Pulmonary artery endothelial cell (primary cell): ENCODE measurements at places on chromosomes 3 and 15. TPM values are rescaled to one million over a fixed set of nuclear protein-coding genes. Genes with fewer than 3 reads are reported as not detected.

- DNase-seq: no peak
Measured at GRCh38 chr3:50316657-50317242, 5.8 kb downstream of the HYAL2 start.

DNA sequence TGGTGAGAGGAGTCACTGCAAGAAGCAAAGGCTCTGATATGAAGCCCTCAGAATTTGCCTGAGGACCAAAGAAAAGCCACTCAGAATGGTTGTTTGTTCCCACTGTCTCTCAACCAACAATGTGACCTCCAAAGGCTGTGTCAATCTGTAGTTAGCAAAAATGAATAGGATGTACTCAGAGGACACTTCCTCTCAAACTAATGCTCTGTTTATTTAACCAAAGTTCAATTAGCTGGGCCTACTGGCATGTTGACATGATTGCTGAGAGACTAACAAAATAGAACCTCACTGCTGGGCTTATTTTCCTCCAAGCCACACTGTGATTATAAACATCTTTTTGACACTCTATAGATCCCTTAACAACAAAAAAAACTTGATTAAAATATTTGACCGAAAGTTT, 522.5 kb downstream of the OCA2 start:
- DNase-seq: no peak

GRCh38 chr3:34683851-34684250, 885.4 kb downstream of the PDCD6IP start:
- no peak for DNase-seq

- no peak for DNase-seq
Measured at GRCh38 chr15:69597061-69597592, 144.5 kb downstream of the RPLP1 start.

DNA sequence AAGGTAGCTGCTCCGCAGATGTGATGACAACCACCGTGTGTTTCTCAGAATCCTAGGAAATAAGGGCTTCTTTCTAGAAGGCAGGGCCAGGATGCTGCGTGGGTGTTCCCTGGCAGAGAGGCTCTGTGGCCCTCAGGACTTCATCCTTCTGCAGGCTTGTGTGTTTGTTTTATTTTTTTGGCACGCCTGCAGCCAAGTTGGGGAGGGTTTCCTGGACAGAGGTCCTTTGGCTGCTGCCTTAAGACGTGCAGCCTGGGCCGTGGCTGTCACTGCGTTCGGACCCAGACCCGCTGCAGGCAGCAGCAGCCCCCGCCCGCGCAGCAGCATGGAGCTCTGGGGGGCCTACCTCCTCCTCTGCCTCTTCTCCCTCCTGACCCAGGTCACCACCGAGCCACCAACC, at the start of gene CLEC3B:
TSS of gene CLEC3B (plus strand) at position 266 of the 400 bp plus-strand sequence. CDS start at position 326, 60 bp downstream.
- peak; percentile 36 for DNase-seq

DNA sequence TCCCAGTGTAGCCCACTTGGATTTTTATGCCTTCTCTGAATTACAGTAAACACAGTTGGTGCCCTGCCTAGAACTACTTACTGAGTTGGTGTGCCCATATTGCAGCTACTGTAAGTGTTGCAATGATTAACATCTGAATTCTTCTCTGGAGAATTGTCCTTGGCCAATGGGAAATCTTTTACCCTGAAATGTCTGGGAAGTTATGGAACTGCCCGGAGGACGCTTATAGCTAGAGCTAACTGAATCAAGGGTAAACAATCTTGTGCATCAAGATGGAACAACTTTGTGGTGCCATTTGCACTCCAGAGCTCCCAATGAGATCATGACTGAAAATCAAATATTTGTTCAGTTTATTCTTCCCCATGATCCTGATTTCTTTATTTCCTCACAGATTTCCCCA, 246.7 kb upstream of the CBLB start:
- DNase-seq: no peak

CPLX3 gene
- not detected in 2 replicates for total RNA-seq

KCNMB3 gene
- 0.46 and 1.4 TPM in 2 replicates for total RNA-seq

KIF15 gene
- total RNA-seq: 11.5 and 19.8 TPM in 2 replicates
